ENCODE measurements at places on chromosomes 2 and 18.

DNA sequence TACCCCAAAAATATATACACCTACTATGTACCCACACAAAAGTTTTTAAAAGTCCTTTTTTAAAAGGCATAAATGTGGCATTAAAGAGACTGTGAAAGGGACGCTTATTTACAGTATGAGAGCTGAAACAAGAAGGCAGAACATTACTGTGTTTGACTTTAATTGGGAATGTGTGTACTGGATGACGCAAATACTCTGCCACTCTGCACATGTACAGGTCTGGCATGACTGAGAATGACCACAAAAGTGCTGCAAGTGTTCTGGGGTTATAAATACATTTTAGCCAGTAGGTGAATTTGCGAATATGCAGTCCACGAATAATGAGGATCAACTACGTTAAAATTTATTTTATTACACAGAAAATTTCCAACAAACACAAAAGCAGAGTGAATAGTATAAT is 11.4 kb downstream of the DARS1 start:
- DNase-seq = no peak

- DNase-seq = no peak
These were observed 5.8 kb upstream of the SFTPB start for GRCh38 chr2:85673716-85674375.

- no peak for DNase-seq
These were observed 299.1 kb downstream of the PRKCE start for GRCh38 chr2:45950606-45951005.

DNA sequence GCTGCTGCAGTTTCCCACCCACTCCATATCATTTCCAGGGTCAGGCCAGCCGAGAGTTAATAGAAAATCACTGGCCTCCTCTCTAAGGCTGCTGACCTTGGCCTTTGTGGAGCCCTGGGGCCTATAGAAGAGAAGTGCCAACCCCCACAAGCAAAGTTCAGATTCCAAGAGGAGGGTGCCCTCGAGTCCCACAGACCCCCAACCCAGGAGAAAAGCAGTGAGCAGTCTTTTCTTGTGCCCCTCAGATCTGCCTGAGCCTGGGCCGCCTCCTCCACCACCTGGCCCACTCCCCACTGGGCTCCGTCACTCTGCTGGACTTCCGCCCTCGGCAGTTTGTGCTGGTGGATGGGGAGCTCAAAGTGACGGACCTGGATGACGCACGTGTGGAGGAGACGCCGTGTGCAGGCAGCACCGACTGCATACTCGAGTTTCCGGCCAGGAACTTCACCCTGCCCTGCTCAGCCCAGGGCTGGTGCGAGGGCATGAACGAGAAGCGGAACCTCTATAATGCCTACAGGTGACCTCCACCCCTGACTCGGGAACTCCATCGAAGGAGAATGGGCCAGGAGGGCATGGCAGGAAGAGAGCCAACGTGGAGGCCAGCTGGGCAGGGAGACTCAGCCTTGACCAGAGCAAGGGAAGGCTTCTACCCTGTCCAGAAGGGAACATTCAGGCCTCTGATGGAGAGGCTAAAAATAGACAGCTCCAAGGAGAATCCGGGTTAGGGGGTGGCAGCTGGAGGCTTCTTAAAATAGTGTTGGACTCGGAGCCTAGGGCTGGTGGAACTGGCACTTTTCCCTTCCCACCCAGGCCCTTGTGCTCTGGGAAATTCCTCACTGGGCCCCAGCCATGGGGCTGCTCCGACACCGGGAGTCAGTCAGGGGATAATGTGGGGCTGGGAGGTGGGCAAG is 6.2 kb downstream of the PKDCC start:
- no peak for DNase-seq

DNA sequence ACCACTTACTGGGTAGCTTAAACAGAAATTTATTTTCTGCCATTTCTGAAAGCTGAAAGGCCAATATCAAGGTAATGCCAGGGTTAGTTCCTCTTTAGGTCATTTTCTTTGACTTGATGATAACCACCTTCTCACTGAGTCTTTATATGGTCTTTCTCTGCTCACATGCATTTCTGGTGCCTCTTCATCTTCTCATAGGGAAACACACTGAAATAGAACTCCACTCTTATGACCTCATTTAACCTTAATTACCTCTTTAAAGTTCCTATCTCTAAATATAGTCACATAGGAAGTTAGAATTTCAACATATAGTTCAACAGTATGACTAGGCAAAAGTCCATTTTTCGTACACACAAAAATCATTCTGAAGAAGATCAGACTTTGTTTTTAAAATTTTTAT is 616.8 kb upstream of the VRK2 start:
- no peak for DNase-seq

DNA sequence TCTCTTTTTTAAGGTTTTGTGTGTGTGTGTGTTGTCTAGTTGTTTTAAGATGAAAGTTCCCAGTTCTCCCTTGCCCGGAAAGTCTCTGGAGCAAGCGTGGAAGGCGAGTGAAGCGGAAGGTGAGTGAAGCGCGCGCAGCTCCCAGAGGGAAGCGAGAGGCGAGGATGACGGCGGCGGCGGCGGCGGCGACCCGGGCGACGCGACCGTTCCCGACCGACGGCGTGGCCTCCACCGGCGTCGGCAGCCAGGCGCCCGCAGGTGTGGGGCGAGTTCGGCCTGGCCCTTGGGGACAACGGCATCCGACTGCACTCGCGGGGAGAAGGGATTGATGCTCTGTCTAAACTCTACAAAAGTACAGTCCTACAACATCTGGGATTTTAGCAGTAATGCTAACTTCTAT is 321.9 kb downstream of the CELF4 start:
- no peak for DNase-seq

GRCh38 chr18:69958422-69958821 is 10.7 kb upstream of the CD226 start:
- DNase-seq = no peak

- DNase-seq = no peak
These were observed 50.2 kb upstream of the CHST9 start for GRCh38 chr18:27235218-27235870.

DNA sequence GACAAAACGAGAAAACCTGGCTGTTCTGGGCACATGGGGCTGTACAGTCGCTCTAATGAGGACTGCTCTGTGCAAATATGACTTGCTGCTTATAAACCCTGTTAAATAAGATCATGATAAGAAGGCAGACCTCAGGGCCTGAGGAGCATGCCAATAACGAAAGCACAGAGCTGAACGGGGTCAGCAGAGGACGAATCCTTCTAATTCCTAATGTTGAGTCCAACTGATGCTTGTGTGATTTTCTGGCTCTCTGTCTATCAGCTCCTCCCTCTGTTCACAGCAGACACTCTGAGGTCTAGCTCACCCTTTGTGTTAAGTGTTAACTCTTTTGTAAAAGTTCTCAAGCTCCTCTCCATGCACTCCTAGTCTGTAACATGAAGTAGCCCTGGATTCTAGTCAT is 167.2 kb upstream of the REV1 start:
- DNase-seq = no peak

DNA sequence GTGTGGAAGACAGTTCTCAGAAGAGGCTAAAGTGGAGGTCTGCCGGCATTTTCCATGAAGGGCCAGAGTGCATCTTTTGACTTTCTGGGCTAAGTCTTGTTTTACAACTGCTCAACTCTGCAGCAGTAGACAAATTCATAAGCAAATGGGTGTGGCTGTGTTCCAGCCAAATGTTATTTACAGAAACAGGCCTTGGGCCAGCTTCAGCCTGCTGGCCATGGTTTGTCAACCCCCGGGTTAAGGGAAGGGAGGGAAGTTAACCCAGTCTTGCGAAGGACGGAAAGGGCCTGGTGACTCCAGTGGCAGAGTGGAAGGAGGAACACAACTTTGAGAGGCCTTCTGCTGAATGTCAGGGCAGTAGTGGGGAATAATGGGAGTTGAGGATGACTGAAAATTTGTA is 34.3 kb upstream of the NCKAP5 start:
- DNase-seq = no peak

GRCh38 chr2:237066396-237066795 is 19.3 kb upstream of the COPS8 start:
- DNase-seq = no peak

DNA sequence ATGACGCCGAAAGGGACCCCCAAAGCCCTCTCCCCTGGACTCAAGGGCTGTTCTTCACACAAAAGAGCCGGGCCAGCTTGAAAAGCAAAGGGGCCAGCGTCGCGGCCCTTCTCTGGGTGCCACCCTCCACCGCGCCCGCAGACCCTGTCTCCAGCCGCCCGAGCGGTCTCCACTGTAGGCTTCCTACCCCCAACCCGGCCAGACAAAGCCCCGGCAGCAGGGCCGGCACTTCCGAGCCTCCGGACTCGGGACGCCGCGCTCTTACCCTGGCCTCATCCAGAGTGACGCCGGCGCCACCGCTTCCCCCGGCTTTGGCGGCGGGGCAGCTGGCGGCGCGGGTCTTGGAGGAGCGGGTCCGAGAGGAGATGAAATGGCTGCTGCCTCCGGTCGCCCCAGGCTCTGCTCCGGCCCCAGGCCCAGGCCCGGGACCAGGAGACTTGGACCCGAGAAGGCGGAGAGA is 603 bp downstream of the ATAD2B start:
- no peak for DNase-seq

GRCh38 chr2:129623783-129624182 is 355.7 kb upstream of the RAB6C start:
- no peak for DNase-seq

DNA sequence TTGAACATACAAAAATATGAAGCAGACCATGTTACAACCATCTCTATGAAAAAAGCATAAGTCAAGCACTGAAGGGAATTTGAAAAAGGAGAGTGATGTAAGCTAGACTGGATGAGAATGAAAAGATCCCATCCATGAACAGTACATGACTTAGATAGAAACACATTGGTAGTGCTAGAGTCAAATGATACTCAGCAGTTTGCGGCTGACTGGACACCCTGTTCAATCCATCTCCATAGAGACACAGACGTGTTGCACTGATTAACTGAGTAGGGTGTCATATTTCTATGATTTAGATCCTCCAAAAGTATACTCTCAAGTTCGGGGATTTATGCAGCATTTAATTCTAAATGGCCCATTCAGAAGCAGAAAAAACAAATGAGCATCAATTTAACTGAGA is 674.3 kb upstream of the NRXN1 start:
- no peak for DNase-seq

DNA sequence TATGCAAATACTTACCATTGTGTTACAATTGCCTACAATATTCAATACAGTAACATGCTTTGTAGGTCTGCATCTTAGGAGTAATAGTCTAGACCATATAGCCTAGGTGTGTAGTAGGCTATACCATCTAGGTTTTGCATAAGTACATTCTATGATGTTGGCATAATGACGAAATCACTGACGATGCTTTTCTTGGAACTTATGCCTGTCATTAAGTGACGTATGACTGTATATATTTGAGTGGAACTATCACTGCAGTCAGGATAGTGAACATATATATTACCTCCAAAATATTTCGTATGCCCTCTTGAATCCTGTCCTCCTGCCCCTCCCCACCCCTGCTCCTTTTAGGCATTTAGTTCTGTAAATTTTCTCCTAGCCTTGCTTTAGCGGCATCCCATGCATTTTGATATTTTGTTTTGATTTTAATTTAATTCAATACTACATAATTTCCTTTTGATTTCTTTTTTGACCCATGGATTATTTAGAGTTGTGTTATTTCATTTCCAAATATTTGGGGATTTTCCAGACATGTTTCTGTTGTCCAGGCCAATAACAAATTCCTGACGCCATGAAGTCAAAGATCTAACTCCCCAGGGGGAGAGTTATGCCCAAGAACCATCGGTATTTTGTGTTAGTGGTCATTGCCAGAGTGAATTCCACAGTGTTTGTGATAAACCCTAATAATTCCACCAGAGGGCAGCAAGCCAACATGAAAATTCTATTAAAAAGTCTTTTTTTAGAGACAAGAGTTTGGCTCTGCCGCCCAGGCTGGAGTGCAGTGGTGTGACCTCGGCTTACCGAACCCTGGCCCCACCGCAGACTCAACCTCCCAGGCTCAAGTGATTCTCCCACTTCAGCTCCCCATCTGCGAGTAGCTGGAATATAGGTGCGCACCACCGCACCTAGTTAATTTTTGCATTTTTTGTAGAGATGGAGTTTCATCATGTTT is 24.2 kb upstream of the CASP8 start:
- DNase-seq = peak; percentile 2

- DNase-seq = no peak
These were observed 415.9 kb downstream of the EPHA4 start for GRCh38 chr2:221156062-221156734.

DNA sequence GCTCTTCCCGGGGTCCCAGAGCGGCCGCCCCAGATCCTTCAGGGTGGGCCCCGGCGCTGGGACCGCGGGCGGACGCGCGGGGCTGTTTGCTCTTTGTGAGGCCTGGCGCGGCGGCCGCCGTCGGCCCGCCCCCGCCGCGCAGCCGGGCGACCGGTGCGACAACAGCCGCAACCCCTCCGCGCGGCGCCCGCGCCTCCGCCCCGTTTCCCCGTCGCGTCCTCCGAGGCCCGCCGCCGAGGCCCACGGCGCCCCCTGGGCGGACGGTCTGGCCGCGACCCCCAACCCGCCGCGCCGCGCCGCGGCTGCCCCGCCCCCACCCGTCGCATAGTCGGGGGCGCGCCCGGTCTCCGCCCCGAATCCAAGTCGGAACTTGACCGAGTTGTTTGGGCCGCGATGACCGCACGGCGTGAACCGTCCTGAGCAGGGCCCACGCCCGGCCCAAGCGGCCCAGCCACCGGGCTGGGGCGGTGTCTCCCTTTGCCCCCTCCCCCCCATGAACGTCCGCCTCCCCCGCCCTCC is 448 bp downstream of the YPEL5 start:
- DNase-seq = no peak

- DNase-seq = no peak
These were observed 85.0 kb downstream of the VSNL1 start for GRCh38 chr2:17625446-17625845.

DNA sequence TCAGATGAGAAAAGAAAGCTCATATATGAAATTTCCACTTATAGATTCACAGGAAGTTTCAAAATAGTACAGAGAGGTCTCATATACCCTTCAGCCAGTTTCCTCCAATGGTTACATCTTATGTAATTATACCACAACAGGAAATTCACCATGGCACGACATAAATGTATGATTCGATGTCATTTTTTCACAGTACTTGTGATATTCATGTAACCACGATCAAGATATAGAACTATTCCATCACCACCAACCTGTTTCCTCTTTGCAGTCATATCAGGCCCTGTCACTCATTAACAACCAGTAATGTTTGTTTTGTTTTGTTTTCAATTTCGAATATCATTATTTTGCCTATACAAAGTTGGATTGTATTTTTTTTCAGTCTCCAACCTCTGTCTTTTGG is 314.3 kb upstream of the POU3F3 start:
- DNase-seq = no peak

DNA sequence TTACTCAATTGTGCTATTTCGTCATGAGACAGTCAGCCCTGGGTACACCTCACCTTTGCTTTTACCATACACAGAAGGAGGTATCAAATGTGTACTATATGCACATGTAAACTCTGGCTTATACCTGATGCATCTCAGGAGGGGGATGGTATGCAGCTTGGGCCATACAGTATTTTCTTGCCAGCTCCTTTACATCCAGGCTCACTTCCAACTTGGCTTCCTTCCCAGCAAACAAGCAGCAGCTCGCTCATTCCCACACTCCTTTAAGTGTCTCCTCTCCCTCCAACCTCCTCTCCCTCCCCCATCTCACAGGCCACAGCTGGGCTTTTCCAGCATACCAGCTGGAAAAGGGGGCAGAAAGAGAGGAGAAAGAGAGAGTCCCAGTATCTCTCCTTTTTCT is 9.6 kb downstream of the MARCHF4 start:
- no peak for DNase-seq

GRCh38 chr2:54599326-54599710 is 124.1 kb upstream of the EML6 start:
- no peak for DNase-seq

Data from esophagus squamous epithelium (tissue), 5 donors.